ENCODE measurements at places on chromosomes 12 and 14. TPM values are rescaled to one million over a fixed set of nuclear protein-coding genes. Genes with fewer than 3 reads are reported as not detected.

DNA sequence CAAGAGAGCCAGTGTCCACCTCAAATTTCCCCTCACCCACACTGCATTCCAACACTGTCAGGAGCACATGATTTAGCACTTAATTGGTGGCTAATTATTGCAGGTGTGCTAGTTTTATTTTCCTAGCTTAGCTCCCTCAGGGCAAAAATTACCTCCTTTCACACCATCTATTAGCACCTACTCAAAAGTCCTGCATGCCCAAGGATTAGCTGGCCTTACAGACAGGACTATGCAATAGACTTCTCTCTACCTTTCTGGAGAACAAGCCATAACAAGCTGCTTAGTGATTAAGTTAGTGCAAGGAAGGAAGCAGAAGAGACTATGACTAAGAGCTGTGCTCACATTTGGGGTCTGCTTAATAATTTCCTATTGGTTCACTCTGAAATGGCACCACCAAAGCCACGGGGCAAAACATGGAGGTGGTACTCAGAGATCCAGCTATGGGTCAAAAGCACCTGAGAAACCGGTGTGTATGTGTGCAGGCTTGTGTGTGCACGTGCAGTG is 69.5 kb downstream of the STON2 start:
- DNase-seq = no peak

- DNase-seq = no peak
Observed at GRCh38 chr12:4720637-4720995, 416 bp downstream of the GALNT8 start.

Gene PPP1R1A
- total RNA-seq = not detected

Gene CFAP251
- 2.6 TPM for total RNA-seq

Gene ITGB7
- total RNA-seq = not detected
